ENCODE measurements at places on chromosomes 7 and 10.

GRCh38 chr10:26703096-26703495 lies 5.6 kb downstream of the PDSS1 start:
- no peak for DNase-seq

GRCh38 chr7:73999664-74000435 lies 28.1 kb upstream of the ELN start:
- no peak for DNase-seq

DNA sequence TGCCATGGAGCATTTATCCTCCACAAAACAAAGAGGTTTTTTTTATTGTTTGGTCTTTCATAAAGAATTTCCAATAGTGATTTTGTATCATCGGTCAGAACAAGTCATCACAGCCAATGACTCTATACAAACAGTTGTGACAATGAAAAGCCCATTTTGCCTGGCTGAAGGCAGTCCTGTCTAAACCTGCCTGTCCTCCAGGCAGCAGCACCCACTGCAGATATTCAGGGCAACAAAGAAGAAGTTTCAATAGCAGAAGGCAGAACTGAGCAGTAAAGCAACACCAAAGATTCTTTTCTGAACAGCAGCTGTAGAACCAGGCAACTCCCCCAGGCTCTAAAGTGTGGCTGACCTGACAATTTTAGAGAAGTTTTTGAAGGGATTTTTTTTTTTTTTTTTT lies 169.4 kb downstream of the FGFR2 start:
- no peak for DNase-seq

DNA sequence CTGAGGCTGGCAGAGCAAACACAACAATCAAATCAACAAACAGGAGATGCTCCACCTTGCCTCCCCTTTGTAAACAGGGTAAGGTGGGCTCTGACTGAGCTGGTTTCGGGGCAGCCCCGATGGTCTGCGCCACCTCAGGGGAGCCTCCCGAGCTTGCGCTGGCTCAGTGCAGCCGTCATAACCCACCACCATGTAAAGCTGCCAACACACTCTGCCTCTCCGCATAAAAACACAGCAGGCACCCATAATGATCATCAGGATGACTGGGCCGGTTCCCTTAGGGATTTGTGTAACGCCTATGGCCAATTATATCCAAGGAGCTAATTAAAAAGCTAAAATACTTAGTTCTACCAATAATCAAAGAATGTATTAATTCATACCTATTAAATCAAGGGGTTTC lies 124.5 kb downstream of the PRPF18 start:
- no peak for DNase-seq

GRCh38 chr7:39186671-39187070 lies 209.0 kb downstream of the POU6F2 start:
- no peak for DNase-seq

- DNase-seq, result no peak
Measured at GRCh38 chr10:56943221-56943755, 582.2 kb upstream of the ZWINT start.

- DNase-seq, result no peak
Measured at GRCh38 chr7:159238541-159238940, 93.9 kb upstream of the VIPR2 start.

- DNase-seq, result no peak
Measured at GRCh38 chr10:13820964-13821337, 234.2 kb downstream of the PRPF18 start.

GRCh38 chr7:87411186-87411585 lies 64.3 kb downstream of the ABCB4 start:
- DNase-seq, result no peak

- DNase-seq, result no peak
Measured at GRCh38 chr10:48343921-48344598, 37.6 kb downstream of the MAPK8 start.

DNA sequence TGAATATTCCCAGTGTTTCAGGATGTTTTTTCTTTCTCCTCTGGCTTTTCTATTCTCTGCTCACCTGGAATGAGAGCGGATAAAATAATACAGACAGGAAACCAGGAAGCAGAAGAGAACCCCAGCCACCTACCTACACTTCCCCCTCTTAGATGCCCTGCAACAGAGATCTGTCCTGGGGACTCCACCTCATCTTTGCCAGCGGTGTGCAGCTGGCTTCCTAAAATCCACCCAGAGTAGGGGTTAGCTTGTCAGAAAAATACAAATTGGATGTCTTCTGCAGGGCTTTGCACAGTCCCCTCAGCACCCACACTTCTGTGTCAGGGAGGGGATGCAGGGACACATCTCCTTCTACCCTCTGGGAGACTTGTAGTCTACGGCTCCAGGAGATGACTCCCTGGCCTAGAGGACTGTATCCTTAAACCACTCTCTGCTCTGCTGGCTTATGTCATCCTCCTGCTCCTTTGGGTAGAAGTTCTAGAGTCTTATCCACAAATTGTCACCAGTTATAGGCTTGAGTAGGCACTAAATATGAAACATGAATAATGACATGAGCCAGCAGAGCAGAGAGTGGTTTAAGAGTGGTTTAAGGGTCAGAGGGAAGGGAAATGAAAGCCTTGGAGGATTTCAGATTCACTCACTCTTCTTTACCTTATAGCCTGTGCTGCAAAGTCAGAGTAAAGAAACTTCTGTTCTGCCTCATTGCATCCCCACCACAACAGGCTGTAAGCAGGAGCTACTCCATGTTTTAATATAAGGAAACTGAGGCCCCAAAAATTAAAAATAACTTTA lies 749.4 kb downstream of the AUTS2 start:
- DNase-seq, result no peak

- no peak for DNase-seq
Measured at GRCh38 chr7:118232837-118233236, 8.3 kb downstream of the ANKRD7 start.

GRCh38 chr10:80173466-80173865 lies 31.9 kb downstream of the ANXA11 start:
- DNase-seq, result no peak

DNA sequence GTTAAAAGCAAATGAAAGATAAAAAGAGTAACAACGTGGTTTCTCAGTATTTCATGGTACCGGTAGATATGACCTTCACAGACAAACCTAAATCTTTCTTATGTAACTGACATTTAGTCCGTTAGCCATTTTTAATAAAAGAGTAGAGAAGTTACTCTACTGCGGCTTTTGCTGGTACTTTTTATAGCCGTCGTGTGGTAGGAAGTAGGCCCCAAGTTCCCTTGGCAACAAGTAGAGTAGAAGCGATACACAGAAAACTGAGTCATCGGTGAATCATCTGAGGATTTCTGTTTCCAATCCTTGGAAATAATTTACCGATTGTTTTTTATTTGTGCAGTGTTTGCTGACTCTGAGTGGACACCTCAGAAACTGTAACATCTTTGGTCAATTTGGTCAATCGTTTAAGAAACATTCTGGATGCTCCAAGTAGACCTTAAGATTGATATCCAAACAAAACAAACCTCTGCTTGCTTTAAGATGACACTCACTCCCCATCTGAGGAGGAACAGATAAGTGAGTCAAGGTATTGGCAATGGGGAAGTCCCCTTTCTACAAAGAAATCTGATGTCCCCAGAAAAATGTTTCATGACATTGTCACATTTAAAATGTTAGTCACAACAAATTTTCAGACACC lies 63.9 kb upstream of the AHR start:
- peak; percentile 28 for DNase-seq

GRCh38 chr10:104081998-104082397 lies 3.7 kb downstream of the COL17A1 start:
- no peak for DNase-seq

DNA sequence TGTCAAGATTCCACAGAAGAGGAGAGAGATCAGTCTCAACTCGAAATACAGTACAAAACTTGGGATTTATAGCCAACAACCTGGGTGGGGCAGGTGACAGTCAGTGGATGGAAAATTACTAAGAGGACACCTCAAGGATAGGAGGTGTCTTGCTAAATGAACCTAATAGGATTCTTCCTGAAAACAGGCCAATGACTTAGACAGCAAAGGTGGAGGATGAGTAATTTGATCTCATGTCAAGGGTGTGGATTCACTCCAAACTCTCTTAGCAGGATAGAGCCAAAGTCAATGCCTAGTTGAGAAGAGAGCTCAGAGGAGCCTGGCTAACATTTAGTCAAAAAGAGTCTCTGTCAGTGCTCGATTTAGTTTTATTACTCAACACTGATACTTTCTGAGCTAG lies 106.7 kb upstream of the INSYN2A start:
- DNase-seq, result no peak

DNA sequence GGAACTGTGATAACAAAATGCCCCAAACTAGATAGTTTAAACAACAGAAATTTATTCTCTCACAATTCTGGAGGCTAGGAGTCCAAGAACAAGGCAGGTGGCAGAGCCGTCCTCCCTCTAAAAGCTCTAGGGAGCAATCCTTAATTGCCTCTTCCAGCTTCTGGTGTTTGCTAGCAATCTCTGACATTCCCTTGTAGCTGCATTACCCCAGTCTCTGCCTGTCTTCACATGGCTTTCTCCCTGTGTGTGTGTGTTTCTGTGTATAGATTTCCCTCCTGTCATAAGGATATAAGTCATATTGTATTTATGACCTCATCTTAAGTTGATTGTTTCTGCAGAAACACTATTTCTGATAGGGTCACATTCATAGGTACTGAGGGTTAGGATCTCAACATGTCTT lies 177.5 kb downstream of the WNT2 start:
- no peak for DNase-seq

GRCh38 chr10:66234872-66235271 lies 691.0 kb upstream of the LRRTM3 start:
- DNase-seq, result no peak

DNA sequence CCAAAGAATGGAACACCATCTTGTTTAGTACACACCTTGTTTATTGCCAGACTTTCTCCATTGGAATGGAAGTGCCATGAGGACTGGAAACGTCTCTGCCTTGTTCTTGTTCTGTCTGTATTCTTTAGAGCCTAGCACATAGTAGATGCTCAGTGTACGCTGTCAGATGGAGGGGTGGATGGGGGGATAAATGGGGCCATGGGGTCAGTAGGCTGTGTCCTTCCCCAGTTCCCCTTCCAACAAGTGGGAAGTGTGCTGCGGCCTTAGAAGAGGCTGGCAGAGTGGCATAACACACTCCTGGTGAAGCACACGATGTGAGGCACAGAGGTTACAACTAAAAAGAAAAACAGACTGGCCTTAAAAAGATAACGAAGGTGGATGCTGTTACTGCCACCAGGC lies 61.9 kb downstream of the TMEM209 start:
- no peak for DNase-seq

GRCh38 chr7:101104799-101105198 lies 19.5 kb downstream of the TRIM56 start:
- DNase-seq, result no peak

- no peak for DNase-seq
Measured at GRCh38 chr7:155219947-155220769, 77.5 kb upstream of the INSIG1 start.

DNA sequence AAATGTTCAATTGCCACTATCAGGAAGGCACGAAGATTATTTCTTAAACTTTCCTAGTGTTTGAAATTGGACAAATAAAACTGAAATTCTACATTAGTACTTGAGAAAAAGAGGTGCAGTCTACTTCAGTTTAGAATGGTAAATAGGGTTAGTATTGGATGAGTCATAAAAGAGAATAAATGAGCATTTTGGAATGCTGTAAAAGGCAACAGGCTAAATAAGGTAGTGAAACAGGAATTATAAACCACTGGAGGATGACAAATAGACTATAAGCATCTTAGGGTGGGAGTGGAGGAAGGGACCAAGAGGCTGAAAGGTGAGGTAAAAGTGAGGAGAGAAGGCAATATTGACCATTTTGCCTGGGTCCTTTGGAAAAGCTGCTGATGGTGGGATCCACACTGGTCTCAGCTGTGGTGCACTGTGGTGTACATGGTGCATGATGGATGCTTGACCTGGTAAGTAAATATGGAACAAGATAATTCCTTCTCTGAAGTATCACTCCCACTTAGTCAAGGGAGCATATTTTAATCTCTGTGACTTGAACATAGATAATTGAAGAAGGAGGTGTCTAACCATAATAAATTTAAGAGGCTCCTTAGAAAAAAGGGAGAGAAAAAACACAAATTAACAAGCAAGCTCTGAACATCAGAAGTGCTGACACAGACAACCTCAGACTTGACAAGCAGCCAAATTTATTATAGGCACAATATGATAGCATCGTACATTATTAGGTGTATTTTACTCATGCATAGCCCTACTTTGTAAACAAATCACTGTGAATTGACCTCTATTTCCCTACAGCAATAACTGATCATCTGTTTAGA lies 76.4 kb upstream of the SCIN start:
- DNase-seq, result no peak

GRCh38 chr10:3195726-3196125 lies 23.1 kb upstream of the PITRM1 start:
- DNase-seq, result no peak

Measured in CD4-positive, alpha-beta T cell (primary cell).